ENCODE measurements at places on chromosomes 1 and 21. TPM values are rescaled to one million over a fixed set of nuclear protein-coding genes. Genes with fewer than 3 reads are reported as not detected.

Gene BCL2L15
- polyA plus RNA-seq = 0.62 TPM

DNA sequence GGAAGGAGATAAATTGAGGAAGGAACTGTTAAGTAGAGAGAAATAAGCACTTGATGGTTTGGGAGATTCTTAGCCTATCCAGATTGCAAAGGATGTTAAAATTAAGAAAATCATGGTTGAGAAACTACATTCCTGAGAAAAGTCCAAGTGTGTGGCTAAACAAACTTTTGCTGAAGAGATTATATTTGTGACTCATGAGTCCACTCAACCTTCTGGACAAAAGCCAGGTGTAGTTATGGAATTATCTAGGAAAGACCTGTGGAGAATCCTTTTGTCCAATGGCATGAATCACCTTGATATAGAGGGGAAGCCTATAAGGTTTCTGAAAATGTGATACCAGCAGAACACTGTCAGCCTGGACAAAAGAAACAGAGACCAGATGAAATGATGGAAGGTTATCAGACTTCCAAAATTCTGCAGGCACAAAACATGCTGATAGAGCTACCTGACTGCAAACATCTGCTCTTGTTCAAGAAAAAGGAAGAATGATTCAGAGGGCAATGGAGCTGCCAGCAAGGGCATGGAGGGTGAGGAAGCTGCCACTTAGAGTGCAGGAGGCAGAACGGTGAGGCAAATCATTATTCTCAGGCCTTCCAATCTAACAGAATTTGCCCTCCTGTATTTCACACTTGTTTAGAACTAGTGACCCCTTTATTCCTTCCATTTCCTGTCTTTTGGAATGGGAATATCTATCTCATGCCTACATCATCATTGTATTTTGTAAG, 300.6 kb upstream of the PRMT6 start:
- no peak for DNase-seq

DNA sequence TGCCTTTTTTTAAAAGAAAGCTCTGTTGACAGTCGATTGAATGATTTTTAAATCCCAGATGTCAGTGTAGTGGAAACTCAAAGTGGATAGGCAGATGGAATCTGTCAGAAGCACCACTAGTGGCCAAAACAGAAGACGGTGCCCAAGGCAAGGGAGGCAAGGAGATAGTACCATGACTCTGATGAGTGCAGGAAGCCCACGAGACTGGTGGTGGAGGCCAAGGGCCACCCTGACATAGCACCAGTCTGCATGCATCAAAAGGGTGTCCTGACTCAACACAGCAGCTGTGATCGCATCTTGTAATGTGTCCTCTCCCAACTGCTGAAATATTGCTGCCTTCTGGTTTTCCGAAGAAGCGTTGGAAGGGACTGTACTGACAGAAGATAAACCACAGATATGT, 124.1 kb upstream of the PAPPA2 start:
- no peak for DNase-seq

Gene BCAR3
- polyA plus RNA-seq = 18.5 TPM

- no peak for DNase-seq
These were observed 888.2 kb upstream of the CXADR start for GRCh38 chr21:16624479-16625118.

DNA sequence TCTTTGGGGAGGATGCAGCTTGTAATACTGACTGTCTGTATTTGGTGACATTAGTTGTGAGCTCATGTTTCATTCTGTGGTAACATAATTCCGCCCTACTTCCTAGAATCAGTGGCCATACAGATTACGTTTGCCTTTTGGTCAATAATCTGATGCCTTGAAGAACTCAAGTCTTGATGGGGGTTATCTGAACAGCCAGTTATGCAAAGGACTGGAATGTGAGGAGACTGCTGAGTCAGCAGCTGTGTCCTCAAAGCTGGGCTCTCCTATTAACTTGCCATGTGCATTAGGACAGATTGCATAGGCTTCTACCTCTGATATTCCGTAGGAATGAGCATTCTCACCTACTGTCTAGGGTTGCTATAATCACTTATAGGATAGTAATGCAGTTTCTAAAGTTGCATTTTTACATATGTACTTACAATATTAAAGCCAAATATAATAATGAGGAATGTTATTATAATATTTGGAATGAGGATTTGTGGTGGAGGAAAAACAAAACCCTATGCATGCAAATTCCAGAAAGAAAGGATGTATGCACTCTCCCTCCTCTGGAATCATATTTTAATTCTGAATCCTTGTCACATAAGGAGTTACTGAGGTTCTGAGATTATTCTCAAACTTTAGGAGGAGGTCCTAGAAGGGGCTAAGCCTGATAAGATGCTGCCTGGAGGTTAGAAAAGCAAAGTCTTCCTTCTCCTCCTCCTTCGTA, 116.0 kb downstream of the NOS1AP start:
- DNase-seq = no peak

Gene PHLDA3
- 20.4 TPM for polyA plus RNA-seq

- DNase-seq = no peak
These were observed 329.2 kb downstream of the PTPRU start for GRCh38 chr1:29565490-29565889.

- DNase-seq = no peak
These were observed 2.8 kb downstream of the PHGDH start for GRCh38 chr1:119714583-119714982.

Gene CLEC20A
- not detected for polyA plus RNA-seq

Gene PLPPR4
- 3.5 TPM for polyA plus RNA-seq

Gene SAMSN1
- polyA plus RNA-seq = 1.6 TPM
